ENCODE measurements at places on chromosomes 6 and 20.

GRCh38 chr6:161649068-161649467, 375.2 kb upstream of the AGPAT4 start:
- no peak for DNase-seq

- no peak for DNase-seq
These were observed 988.7 kb downstream of the KIF16B start for GRCh38 chr20:15584507-15584906.

- DNase-seq, result no peak
These were observed 737.1 kb downstream of the DHX35 start for GRCh38 chr20:39699166-39699725.

- no peak for DNase-seq
These were observed 834.0 kb downstream of the MAFB start for GRCh38 chr20:39855056-39855455.

GRCh38 chr6:2158596-2159271, 86.7 kb downstream of the GMDS start:
- DNase-seq, result no peak

GRCh38 chr20:45969712-45970634, 2.0 kb downstream of the ZNF335 start:
- peak; percentile 27 for DNase-seq

DNA sequence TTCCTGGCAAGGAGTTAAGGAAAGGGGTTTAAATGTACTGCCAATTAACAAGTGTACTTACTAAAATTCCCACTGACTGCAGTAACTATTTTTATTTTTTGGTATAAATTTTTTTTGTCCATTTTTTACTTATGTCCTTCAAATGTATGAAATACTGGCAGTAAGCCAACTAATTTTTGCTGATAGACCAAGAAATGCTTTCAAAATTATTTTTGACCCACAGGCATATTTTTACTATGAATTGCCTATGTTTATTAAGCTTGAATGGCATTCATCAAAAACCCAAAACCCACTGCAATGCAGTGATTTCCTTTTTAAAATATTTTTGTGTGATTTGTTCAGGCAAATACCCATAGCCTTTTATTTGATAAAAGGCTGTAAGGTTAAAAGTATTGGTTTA, 560.1 kb downstream of the UTRN start:
- DNase-seq, result no peak

DNA sequence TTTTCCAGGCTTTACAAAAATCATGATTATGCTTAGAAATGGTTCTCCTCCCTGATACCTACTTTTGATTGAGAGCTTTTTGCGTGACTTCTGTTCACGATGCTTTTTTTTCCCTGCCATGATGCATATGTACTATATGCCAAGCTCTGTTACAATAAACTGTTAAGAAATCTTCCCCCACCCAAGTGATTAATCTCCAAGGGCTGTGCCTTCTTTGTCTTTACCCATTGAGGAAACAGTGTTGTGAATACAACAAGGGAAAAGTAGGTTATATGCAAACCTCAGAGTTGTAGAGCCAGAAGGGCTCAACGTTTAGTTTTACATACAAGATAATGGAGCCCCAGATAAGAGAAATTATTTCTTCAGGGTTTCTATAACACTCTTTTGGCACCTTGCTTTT, 34.1 kb upstream of the MYLK2 start:
- DNase-seq, result no peak

DNA sequence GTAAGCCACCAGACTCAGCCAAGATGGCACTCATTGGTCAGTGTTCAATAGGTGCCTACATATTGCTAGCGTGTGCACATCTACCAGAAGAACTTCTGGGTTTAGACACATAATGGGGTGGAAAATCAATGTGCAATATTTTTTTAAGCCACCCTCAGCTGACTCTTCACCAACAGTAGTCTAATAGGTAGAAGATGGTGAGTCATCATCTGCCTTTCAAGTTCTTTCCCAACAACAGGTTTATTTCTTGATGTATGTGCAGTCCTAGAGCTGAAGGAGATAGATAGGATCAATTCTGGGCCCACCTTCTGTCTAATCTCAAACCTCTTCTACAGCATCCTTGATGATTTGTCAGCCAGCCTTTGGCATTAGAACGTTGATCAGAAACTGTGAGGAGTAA, 41.3 kb downstream of the IRAK1BP1 start:
- no peak for DNase-seq

DNA sequence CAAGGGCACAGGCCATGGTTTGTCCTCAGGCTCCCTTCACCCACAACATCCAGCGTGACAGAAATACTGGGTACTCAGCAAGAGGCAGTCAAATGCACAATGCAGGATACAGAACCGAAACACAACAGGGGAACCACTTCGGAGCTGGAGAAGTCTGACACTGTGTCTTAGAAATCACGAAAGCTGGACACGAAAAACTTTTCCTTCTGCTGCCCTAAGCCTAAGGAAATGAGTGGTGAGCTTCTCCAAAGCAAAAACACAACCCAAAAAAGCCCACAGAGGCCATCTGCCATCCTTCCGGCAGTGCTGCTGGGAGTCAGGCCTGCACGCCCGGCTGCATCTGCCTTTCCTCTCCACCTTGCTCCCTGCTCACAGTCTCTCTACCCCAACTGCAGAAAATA, 106.3 kb downstream of the SLC23A2 start:
- peak; percentile 43 for DNase-seq

DNA sequence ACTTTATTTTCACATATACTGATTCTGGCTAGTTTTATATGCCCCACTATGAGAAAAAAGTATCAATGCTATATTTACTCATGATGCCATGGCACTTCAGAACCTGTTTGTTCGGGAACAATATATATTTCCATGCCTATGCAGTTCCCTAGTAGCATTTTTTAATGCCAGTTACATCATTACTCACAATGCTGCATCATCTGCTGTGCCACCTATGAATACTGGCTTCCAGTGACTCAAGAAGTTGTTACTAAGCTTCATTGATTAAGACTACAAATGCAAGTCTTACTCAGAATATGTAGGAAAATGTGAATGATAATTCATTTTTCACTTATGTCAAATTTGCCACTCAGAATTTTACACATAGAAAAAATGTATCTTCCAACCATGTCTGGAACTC, 97.9 kb downstream of the MAFB start:
- DNase-seq, result no peak

- no peak for DNase-seq
These were observed 49.2 kb upstream of the MAP7 start for GRCh38 chr6:136599329-136600011.

GRCh38 chr6:146785001-146785585, 186.3 kb downstream of the ADGB start:
- DNase-seq, result no peak

- DNase-seq, result no peak
These were observed 680 bp downstream of the LATS1 start for GRCh38 chr6:149717255-149717587.

All from midbrain (tissue), 1 donor.